ENCODE measurements at places on chromosomes 3 and 15.
A peak's percentile ranks its signal among the peaks of the same experiment; 100 is the strongest.

- no peak for DNase-seq
These were observed 11.1 kb upstream of the RTP2 start for GRCh38 chr3:187713504-187713903.

DNA sequence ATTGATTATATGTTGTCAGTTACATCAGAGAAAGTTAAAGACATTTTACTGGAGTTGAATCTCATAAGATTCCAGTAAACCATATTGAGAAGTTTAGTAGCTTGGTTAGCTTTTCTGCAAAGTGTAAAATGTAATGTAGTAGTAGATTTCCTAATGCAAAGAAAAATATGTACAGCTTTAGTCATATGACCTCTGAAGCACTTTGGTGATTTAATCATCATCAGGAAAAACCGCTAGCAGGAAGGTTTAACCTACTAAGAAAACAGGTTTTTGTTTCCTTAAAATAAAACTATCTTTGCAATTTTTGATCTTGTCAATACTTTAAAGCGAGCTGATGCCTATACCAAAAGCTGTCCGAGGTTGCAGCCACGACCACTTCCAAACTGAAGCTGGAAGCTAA is 364.6 kb upstream of the ZNF385D start:
- no peak for DNase-seq

DNA sequence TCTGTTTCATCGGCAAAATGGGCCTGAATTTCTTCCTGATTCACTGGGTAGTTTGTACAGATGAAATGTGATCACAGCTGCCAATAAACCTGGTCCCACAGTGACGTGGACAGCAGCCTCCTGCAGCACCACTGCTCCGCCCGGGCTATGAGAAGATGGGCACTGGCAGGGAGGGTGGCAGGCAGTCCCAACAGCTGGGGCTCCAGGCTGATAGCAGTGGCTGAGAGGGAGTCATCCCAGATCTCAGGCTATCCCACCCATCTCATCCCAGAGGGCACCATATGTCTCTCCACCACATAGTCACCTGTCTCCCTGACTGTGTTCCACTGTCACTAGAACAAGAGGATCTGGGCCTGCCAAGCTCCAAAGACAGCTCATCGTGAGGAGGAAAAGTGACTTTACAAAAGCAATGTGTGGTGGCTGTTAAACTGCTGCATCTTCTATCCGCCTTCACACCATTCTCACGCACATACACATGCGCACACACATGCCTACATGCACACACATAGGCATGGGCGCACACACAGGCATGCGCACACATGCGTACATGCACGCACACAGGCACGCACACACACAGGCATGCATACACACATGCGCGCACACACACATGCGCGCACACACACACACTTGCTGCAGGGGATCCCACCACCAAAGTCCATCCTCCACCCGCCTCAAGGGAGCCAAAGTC is 46.2 kb downstream of the RGMA start:
- DNase-seq, result no peak

DNA sequence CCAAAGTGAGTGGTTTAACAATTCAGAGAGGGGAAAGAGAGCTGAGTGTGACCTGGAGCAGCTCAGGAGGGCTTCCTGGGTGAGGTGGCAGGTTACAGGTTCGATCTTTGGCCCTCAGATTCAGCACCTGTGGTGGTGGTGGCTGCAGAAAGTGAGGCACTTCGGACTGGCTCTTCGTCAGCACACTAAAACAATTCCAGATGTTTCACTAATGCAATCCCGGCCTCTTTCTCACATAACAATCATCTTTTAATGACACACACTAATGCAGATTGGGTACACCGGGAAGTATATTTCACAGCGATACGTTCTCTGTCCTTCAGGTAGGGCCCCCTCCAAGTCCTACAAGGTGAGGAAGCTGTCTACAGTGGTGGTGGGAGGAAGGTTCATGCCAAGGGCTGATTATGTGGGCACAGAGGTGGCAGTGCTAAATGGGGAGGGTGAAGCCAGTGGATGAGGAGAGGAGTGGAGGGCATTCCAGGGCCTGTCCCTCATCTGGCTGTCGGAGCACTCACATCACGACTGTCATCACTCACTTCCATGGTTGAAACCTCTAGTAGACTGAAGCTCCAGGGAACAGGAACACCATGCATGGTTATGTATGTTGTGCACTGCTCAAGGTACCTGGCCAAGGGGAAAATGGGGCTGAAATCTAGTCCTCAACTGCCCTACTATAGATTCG is 171.1 kb downstream of the RAB11A start:
- no peak for DNase-seq

- DNase-seq, result no peak
These were observed 11.4 kb downstream of the ENTPD3 start for GRCh38 chr3:40398346-40398745.

DNA sequence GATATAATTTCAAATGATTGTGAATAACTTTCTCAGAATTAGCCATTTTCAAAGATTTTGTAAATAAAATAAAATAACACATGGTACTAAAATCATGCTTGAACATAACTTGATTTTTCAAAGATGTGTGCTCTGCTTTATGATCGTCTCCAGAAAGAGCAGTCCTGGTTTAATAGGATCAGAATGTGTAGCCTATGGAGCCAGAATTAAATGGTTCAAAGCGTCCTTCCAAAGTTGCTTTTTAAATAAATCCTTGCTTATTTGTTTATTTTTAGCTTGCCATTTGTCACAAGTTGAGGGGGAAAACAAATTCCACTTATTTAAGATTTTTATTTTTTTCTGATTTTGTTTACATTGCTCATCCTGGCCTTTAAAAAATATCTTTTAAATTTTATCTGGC is 123.7 kb upstream of the SPRED1 start:
- no peak for DNase-seq

GRCh38 chr3:69433121-69433968 is 47.5 kb upstream of the FRMD4B start:
- DNase-seq, result no peak

GRCh38 chr3:58824285-58824684 is 157.7 kb upstream of the FAM3D start:
- peak; percentile 62 for DNase-seq

GRCh38 chr3:171351676-171352075 is 108.5 kb downstream of the TNIK start:
- no peak for DNase-seq

- no peak for DNase-seq
These were observed 328.4 kb upstream of the DPH6 start for GRCh38 chr15:35874260-35874905.

GRCh38 chr15:92158426-92158825 is 235.3 kb upstream of the ST8SIA2 start:
- DNase-seq, result no peak

DNA sequence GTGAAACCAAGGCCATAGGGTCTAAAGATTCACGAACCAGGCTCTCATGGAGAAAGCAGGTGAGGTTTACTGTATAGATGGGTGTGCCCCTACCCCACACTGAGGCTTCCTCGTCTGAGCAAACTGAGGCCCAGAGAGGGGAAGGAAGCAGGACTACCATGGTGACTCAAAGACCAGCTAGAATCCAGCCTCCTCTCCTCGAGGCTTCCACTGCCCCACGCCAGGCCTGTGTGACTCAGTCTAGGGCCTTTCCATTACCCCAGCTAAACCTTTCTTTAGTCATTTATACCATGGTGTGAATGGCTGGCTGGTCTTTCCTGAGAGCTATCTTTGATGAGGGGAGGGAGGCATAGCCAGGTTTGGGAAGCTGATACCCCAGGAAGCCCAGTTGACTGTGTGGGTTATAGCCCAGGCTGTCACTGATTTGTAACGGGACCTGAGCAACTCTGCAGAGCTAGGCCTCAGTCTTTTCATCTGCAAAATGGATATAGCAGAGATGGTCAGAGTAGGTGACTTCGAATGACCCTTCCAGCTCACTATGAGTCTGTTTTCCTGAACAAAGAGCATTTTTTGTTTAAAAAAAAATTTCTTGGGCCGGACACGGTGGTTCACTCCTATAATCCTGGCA is 3.0 kb upstream of the RHO start:
- DNase-seq, result no peak

GRCh38 chr3:144424606-144425005 is 453.0 kb downstream of the DIPK2A start:
- no peak for DNase-seq

- DNase-seq, result no peak
These were observed 17.3 kb downstream of the FAIM start for GRCh38 chr3:138625707-138626365.

DNA sequence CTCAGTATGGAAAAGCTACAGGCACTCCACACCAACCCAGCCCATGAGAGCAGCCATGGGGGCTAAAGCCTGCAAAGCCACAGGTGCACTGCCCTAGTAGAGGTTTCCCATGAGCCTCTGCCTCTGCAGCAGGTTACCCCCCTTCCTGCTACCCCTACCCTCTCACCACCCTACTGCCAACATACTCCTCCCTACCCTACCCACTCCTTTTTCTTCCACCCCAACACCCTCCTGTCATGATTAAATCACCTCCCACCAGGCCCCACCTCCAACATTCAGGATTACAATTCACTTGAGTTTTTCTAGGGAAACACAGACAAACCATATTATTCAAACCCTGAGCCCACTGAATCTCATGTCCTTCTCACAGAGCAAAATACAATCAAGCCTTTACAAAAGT is 88.4 kb downstream of the LMLN start:
- no peak for DNase-seq

DNA sequence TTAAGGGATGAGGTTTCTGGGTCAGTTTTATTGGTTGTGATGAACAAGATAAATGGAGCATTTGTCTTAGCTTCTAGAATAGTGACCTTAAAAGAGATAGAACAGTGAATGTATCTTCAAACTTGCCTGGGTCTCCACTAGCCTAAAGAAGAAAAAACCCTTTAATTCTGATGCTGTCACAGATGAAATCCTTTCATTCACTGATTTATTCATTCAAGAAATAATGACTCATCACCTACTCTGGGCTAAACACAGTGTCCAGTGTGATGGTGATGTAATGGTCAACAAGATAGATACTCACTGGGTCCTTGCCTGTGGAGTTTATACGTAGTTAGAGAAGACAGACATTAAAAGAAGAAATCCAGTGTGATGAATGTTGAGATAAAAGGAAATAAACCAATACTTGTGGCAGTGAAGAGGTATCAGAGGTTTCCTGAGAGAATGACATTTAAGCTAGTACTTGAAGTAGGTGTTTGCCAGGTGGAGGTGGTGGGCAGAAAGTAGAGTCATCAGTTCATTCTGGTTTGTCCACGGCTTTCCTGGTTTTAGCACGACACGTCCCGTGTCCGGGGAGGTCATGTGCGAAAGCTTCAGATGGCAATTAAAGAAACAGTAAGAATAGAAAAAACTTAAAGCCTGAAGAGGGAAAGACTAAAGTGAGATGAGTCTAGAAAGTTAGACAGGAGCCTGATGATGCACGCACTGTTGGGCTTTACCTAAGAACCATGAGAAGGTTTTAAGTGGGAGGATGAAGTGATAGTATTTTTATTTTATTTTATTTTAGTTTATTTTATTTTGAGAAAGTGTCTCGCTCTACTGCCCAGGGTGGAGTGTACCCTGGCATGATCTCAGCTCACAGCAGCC is 18.5 kb downstream of the PAK2 start:
- DNase-seq, result no peak

DNA sequence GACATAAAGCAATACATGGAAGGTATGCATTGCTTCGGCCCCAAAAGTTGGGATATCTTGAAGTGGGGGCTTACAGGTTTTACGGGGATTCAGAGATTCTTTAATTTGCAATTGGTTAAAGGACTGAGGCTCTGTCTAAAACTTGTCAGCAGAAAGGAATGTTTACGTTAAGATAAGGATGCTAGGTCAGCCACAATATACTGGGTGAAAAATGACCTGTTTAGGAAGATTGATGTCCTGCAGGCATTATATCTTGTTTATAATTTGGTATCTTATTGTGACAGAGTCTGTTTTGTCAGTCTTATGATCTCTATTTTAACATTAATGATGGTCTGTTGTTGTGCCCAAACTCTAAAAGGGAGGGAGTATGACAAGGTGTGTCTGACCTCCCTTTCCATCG is 15.3 kb upstream of the CCNDBP1 start:
- no peak for DNase-seq

DNA sequence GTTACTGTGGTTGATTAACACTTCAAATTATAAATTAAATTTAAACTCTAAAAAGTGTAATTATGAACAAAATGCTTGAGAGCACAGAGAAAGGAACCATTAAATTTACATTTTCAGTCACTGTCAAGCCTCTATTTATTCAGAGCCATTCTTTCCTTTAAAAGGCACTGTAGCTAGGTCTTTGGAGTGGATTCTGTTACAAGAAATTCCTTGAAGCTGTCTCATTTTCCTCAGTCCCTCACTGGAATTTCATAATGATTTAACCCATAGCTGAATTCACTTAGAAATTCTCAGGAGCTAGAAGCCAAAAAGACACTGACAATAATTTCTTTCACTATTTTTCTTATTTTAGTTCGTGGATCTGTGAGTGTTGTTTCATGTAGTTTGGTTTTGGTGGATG is 81.2 kb upstream of the TCF12 start:
- DNase-seq, result no peak

- DNase-seq, result no peak
These were observed 7.7 kb downstream of the SLCO3A1 start for GRCh38 chr15:91861223-91861622.

DNA sequence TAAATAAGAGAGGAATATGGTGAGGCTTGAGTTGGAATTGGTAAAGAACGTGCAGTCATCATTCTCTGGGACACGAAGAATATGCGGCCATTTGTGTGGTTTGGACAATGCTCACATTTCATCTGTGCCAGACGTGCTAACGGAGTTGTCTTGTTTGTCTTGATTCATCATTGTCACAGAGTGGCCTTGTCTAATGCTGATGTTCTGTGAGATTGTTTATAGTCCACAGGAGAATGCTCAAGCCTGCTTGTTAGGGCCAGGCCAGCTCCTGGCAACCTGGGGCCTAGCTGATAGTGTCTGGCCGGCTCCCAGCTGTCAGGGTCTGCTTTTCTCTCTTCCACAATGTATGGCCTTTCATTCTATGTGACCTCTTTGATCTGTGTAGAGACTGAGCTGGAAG is 384.7 kb downstream of the EDEM1 start:
- DNase-seq, result no peak

GRCh38 chr3:102529452-102529851 is 94.6 kb downstream of the ZPLD1 start:
- DNase-seq, result no peak
